Muscle of back (tissue), 13 donors: ENCODE measurements at places on chromosomes 1 and 21.
A peak's percentile ranks its signal among the peaks of the same experiment; 100 is the strongest.

DNA sequence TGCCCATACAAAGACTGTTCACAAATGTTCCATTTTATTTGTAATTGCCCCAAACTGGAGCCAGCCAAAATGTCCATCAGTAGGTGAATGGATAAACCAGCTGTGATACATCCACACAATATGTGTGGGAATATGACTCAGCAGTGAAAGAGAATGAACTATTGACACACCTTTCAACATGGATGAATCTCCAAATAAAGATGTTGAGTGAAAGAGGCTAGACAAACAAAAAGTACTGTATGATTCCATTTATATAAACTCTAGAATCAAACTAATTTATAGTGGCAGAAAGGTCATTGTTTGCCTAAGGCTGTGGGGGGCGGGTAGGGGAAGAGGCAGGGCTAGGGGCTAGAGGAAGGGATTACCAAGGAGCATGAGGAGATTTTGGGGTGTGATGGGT lies 4.5 kb downstream of the DHCR24 start:
- DNase-seq, result no peak

- DNase-seq, result no peak
These were observed 93.7 kb downstream of the ITPKB start for GRCh38 chr1:226645279-226645976.

- no peak for DNase-seq
These were observed 28.2 kb upstream of the ANKRD13C start for GRCh38 chr1:70382682-70383081.

- DNase-seq, result no peak
These were observed 52.8 kb upstream of the TMPRSS2 start for GRCh38 chr21:41560661-41561158.

GRCh38 chr1:205668951-205669340 lies 11.4 kb downstream of the SLC45A3 start:
- no peak for DNase-seq

GRCh38 chr1:29166291-29166878 lies 15.3 kb downstream of the SRSF4 start:
- DNase-seq, result no peak

- no peak for DNase-seq
These were observed 30.3 kb upstream of the CEP350 start for GRCh38 chr1:179924268-179924667.

DNA sequence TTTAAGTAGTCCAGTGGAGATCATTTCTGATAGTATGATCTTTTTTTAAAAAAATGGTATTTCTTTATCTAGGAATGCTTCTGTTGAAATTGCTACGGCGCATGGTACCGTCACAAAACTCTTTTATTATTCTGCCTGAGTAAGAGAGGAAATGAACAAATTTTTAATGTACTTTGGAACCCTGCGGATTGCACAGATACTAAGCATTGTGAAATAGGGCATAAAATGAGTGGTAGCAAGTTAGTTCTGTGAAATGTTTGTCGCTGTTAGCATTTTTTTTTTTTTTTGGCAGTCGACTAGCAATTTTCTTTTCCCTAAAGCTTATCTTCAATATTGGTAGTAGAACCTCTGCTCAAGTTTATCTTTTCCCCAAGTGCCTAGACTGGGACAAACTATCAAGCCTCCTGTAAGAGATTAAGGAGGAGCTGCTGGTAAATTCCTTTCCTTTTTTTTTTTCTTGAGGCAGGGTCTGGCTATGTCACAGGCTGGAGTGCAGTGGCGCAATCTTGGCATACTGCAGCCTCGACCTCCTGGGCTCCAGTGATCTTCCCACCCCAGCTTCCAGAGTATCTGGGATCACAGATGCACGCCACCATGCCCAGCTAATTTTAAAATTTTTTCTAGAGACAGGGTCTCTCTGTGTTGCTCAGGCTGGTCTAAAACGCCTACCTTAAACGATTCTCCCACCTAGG lies 2.2 kb downstream of the ITSN1 start:
- peak; percentile 25 for DNase-seq

DNA sequence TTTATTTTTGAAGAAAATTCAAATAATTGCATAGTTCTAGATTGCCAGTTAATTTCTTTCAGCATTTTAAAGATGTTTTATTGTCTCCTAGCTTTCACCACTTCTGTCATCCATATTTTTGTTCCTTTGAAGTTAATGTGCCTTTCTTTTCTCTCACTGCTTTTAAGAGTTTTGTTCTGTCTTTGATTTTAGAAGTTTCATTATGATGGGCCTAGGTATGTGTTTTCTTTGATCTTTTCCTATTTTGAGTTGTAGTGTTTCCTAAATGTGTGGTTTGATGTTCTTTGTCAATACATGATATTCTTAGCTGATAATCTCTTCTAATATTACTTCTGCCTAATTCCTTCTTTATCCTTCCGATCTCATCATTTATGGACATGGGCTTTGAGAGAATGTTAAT lies 378.7 kb downstream of the DISC1 start:
- no peak for DNase-seq

DNA sequence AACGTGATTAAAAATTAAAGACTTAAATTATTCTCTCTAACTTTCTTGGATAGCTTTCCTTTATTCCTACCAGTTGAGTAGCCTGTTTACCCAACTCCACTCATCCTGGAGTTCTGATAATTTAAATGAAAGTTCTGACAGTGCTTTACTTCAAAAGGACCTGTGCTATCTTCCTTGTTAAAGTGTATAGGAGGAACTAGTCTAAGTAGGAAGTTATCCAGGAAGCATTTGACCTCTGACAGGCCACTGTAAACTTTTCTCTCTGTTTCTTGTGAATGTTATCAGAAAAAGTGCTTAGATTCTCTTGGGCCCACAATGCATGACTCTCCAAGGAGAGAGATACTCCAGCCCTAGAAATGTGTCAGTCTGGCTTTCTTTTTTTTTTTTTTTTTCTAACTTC lies 9.2 kb downstream of the UAP1 start:
- DNase-seq, result no peak

GRCh38 chr1:83024251-83024767 lies 974.6 kb downstream of the TTLL7 start:
- DNase-seq, result no peak

DNA sequence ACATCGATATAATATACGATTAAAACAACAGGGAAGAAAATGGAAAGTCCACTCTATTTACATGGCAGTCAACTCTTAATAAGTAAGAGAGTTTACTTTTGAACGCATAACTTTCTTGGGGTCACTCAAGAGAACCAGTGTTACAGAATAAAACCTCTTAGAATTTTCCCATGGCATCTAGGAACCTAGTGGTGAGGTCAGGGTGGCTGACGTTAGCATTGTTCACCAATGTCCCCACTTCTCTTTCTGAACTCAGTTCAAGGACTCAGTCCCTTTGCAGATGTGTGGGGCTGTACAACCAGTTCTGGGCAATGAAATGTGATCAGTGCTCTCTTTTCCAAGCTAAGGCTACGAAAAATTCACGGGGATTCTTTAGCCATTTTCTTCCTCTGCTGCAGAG lies 2.6 kb upstream of the RNF2 start:
- DNase-seq, result no peak

DNA sequence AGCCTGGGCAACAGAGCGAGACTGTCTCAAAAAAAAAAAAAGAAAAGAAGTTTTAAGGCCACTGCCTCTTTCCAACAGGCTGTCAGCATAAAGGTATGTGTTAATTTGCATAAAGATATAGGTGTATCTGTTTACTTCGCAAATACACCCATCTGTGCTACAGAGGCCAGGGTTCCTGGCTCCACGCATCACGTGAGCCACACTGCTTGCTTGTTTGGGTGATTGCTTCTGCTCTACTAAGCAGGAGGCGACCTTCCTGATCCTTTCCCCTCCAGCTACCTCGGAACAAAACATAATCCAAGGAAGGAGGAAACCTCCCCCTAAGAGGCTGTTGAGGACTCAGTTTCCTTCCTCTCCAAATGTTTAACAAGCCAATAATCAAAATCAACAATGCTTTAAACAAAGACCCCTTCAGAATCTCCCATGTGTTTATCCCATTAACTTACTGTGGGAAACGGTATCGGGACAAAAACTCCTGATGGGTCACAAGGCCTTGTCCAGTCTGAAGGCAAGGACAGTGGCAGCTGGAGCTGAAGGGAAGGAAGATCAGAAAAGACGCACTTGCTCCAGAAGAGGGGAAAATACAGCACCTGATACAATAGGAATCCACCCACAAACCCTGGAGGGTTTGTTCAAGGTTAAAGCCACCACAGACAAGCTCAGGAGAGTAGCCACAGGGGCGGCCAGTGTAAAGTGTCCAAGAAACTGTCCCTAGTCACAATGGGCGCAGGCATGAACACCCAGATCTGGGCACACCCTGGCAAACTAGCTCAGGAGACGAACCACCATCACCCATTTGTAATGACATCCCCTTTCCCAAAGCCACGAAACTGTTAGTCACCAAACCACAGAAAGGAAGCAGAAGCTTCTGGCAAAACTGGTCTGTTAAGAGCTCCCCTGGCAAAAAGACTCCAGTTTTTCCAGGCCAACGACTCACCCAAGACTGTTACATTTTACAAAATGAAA lies 17.2 kb downstream of the CTNNBIP1 start:
- peak; percentile 63 for DNase-seq

DNA sequence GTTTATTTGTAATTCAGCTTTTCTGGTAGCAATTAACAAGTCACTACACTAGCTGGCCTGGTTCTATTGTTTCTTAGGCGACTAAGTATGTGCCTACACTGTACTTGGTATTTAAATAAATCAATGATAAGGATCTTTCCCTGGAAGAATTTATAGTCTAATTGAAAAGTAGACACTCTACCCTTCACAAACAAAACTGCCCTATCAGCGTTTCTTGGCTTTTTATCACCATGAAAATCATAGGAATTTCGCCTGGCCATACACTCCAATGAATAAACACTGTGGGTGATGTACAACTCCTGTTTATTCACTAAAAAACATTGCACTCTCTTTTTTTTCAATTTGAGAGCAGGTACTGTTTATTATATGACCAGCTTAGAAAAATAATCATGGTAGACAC lies 702.9 kb upstream of the ADGRL2 start:
- no peak for DNase-seq

- DNase-seq, result no peak
These were observed 11.2 kb upstream of the HOOK1 start for GRCh38 chr1:59803458-59804038.

GRCh38 chr1:164609089-164609488 lies 50.1 kb downstream of the PBX1 start:
- no peak for DNase-seq

DNA sequence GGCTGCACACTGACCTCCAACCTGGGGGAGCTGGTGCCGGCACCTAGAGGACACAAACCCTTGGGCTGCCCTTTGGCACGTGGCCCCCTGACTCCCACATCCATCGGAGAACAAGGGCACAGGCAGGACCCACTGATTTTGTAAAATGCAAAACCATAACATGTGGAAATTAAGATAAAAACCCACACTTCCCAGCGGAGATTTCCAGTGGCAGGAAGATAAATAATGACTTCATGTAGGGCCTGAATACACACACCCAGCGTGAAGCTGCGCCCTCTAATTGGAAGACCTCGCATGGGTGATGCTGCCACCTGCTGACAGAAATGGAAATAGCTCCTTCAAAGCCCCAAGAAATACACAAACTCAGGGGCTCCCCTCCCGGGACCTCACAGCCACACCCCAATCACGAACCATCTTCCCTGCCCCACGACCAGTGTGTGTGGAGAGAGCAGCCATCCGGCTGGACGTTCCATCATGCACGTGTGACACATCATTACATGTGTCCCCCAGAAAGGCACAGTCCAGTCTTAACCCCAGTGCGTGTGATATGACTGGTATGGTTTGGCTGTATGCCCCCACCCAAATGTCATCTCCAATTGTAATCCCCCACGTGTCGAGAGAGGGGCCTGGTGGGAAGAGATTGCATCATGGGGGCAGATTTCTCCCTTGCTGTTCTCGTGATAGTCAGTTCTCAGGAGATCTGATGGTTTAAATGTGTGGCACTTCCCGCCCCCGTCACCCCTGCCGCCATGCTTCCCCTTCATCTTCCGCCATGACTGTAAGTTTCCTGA lies 5.7 kb upstream of the TPRG1L start:
- DNase-seq, result peak; percentile 82

- no peak for DNase-seq
These were observed 7.9 kb downstream of the KIF21B start for GRCh38 chr1:201015551-201016091.

- DNase-seq, result no peak
These were observed 21.9 kb downstream of the TRAF5 start for GRCh38 chr1:211348547-211348946.

- no peak for DNase-seq
These were observed 42.1 kb upstream of the NBPF3 start for GRCh38 chr1:21397813-21398188.

GRCh38 chr1:220528679-220529501 lies 954 bp downstream of the MARK1 start:
- peak; percentile 40 for DNase-seq

- DNase-seq, result no peak
These were observed 46.9 kb downstream of the CR1L start for GRCh38 chr1:207691841-207692240.
